ENCODE measurements at places on chromosomes 7 and 10.

DNA sequence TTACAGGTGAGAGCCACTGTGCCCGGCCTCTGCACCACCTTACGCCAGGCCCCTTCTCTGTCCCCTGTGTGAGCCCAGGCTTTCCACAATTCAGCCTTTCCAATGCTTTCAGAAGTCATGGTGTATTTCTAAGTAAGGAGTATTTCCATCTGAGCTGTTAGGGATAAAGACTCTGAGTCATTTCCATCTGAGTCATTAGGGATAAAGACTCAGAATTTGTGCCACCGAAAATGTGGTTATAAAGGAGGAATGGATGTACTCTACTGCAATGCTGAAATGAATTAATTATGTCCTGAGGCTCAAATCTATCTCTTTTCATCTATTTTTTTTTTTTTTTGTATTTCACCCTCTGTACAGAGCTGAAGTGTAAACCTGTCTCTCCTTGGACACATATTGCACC, 84.0 kb downstream of the GATA3 start:
- DNase-seq = peak; percentile 37

- DNase-seq = peak; percentile 61
These were observed 300.5 kb downstream of the KLF6 start for GRCh38 chr10:3484306-3485056.

DNA sequence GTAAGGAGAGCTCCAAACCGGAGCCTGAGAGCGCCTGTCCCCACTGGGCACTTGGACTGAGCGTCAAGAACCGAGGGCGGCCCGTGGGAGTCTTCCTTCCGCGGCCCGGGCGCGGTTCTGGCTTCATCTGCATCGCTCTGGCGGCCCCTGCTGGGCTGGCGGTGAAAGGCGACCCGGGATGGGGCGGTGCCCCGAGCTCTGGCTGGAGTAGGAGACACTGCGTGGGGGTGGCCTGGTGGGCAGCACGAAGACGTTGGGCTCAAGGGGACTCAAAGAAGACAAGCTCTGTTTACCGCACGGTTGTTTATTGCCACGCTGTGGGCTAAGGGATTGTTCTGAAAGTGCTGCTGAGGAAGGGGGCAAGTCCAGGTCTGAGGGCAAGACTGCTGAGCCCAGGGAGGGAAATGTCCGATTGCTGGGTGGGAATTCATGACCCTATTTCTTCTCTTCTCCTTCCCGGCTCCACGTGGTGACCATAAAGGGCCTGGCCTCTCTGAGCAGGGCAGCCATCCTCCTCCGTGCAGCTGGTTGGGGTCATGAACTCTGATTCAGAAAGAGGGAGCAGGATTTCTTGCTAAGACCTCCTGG, 29.8 kb downstream of the PLAU start:
- peak; percentile 80 for DNase-seq

DNA sequence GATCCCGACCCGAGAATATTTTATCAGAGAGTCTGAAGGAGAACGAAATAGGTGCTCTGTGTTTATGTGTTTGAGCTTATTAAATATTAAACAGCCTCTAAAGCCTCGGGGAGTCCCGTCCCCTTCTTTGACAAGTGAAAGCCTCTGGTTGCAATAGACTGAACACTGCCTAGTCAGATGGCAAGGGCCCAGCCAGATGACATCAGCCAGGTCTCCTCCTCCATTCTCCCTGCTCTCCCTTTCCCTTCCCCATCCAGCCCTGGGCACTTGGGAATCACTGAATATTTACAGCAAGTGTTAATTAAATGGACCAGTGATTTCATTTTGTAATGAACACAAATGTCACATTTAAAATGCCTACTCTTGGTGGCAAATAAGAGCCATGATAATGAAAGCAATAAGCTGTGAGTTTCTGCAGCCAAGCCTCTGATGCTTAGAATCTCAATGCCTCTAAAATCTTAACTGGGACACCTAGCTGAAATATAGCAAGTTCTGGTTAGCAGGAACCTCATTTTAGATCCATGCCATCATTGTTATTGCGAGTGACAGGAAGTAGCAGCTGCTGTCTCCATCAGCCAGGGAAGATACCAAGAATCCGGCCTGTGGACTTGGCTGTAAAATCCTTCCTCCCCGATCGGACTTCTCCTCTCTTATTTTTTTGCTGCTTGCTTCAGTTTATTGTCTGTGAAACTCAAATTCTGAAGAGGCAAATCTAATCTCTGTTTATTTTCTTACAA, 202.1 kb downstream of the PRPF18 start:
- DNase-seq = peak; percentile 75

- peak; percentile 79 for DNase-seq
These were observed 16.9 kb upstream of the GGCT start for GRCh38 chr7:30521532-30521931.

DNA sequence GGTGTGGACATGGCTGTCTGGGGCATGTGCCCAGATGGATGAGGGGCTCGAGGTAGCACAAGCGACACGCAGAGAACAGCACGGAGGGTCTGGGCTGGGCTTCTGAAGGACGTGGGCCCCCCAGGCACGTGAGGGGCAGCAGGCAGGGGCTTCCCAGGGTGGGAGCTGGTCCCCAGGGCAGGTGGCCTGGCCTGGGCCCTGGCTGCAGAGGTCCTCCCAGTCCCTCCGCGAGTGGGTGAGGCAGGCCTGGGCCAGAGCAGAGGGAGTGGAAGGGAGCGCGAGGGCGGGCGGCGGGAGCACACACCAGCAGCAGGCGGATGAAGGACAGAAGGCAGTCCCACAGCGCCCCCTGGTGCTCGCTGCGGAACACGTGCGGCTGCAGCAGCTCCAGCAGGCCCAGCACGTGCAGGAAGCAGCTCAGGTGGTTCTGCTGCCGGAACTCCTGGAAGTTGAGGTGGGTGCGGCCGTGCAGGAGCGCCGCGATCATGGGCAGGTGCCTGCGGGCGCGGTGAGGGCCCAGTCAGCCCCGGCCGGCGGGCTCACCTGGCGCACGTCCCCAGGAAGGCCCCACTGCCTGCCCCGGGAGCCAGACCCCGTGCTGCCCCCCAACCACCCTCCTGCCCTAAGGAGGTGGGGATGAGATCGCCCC, 14.7 kb upstream of the MICALL2 start:
- peak; percentile 89 for DNase-seq

- DNase-seq = peak; percentile 49
These were observed 25.7 kb upstream of the FAM180A start for GRCh38 chr7:135774284-135774683.

- no peak for DNase-seq
These were observed 51.7 kb downstream of the SMURF1 start for GRCh38 chr7:99092064-99092720.

DNA sequence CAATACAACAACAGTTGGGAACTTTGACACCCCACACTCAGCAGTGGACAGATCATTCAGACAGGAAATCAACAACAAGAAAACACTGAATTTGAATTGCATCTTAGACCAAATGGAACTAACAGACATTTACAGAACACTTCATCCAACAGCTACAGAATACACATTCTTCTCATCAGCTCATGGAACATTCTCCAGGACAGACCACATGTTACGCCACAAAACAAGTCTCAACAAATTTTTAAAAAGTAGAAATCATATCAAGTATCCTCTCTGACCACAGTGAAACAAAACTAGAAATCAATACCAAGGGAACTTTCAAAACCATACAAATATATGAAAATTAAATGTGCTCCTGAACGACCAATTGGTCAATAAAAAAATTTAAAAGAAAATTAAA, 212.3 kb downstream of the DNAJC1 start:
- no peak for DNase-seq

DNA sequence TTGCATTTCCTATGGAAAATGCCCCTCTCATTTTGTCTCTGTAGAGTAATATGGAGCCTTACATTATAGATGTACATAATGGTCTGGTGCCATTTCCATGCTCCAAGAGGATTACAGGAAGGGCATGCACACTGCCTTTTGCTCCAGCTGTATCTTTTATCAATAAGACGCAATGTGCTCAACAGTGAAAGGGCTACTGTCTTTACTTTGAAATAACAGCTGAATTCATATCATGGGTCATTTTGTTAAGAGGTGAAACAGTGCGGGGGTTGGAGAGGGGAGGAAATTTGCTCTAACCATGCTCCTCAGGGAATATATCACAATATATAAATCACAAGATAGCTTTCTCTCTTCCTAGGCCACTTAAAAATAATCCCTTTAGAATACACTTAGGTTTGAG, 77.7 kb downstream of the ICA1 start:
- DNase-seq = no peak
